HFFc6 (cell line): ENCODE measurements at places on chromosomes 5 and 9. TPM values are rescaled to one million over a fixed set of nuclear protein-coding genes. Genes with fewer than 3 reads are reported as not detected.

- no peak for DNase-seq
Observed at GRCh38 chr9:89564346-89564878, 40.4 kb upstream of the GADD45G start.

DNA sequence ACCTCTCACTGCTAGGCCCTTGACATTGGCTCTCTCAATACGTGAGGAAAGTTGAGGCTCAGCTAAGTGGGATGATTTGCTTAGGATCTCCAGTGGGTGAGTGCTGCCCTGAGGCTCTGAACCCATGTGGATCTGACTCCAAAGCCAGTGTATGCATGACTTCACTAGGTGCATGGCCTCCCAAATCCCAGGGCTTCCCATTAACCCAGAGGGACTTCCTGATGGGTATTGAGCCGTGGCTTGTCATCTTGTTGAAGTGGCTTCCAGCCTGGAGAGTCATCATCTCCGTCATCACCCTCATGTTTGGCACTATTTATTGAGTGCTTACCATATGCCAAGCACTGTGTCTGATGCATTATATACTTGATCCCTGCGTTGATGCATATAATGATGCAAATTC lies 37.3 kb upstream of the TEX48 start:
- no peak for DNase-seq

- DNase-seq = no peak
Observed at GRCh38 chr5:22306011-22306410, 547.1 kb downstream of the CDH12 start.

DNA sequence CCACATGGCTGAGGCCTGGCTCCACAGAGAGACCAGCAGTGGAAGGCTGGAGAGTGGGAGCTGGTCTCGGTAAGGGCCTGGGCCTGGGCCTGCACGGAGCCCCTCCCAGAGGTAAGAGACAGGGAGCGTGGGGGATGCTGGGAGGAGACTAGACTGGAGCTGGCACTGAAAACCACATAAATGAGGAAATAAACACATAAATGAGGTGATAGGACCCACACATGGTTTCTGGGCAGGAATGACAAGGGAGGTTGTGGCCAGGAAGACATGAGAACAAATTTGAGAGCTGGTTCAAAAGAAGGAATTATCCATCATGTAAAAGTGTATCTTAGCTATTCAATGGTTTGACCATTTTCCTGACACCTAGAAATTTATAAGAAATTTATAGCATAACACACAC lies 451.7 kb upstream of the DAP start:
- no peak for DNase-seq

DNA sequence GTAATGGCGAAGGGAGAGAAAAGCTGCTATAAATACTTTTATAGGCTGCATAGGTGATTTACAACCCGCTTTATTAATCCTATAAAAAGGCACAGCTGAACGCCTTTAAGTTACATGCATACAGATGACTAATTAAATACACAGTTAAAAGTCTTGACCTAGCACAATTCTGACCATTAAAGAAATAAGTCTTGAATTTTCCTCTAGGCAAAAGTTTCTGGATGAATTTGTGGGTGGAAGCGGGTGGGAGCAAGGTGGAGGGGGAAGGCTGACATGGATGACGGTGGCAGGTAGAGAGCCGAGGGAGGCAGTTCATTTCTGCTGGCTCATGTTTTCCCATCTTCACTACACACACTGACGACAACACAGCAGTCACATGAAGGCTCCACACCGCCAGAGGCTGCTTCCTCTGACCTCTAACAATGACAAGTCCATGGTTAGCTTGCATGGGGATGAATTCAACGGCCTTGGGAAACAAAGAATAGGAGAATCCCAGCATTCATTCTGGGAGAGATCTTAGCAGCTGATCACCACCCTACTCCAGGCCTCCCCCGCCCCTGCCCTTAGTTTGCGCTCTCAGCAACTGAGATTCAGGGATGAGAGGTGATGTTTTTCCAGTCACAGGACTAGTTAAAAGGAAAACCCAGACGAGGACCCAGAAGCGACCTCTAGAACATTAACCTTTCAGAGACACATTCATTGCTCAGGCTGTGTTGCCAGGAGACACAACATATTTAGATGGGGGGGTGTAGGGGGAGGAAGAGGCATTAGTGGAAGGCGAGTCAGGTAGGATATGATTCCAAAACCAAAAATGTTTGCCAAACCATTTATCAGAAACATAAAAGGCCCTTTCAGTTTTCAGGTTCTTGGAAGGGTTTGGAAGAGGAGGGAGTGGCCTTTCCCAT lies 329.3 kb downstream of the PIK3R1 start:
- no peak for DNase-seq

GRCh38 chr5:160188141-160189015 lies 40.9 kb upstream of the FABP6 start:
- DNase-seq = peak; percentile 69

GRCh38 chr9:114229295-114229694 lies 74.0 kb downstream of the COL27A1 start:
- DNase-seq = no peak

GRCh38 chr5:110542949-110543348 lies 183.5 kb downstream of the TMEM232 start:
- no peak for DNase-seq

CAMK4 gene
- total RNA-seq = 3.8 to 6.3 TPM (median 4.4 TPM) in 3 replicates

PLK2 gene
- 45.6 to 72.8 TPM (median 57.4 TPM) in 3 replicates for total RNA-seq

CARTPT gene
- total RNA-seq = not detected in 3 replicates
